NCI-H2029 (cell line): ENCODE measurements at places on chromosomes 7 and 10.
A peak's percentile ranks its signal among the peaks of the same experiment; 100 is the strongest.

DNA sequence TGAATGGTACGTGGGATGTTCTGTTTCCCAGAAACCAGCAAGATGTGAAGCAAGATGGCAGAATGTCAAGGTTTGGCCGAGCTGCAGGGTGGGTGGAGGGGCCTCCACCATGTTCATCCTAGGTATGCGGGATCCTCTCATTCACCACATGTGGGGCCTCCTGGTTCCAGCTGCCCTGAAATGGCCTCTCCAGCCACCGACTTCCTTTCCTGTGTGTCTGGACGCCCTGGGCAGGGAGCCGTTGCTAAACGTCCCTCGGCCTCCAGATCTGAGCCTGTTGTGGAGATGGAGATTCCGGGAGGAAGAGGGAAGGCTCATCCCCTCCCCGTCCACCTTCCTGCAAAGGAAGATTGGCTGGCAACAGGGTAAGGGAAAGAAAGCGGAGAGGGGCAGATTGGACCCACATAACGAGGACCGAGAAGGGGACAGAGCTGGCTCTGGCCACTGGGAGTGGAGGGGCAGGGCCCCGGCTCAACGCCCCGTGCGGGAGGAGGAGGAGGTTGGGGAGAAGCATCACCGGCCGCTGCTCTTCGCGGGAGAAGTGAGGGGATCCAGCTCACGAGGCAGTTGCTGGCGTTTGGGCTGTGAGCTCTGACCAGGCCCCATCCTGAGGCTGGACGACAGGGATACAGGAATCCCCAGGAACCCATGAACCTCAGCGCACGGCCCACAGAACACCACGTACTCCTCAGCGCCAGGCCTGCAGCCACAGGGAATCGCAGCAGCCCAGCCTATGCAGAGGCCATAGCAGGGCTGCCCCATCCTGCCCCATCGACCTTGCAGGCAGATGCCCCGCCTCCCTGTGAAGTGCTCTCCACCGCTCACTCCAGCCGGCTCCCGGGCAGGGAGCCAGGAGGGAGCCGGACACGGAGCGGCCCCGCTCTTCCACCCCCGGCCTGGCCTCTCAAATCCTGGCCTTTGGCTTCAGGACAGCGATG lies 98.3 kb downstream of the FOXL3 start:
- DNase-seq, result no peak

- DNase-seq, result no peak
These were observed 172.5 kb downstream of the IPMK start for GRCh38 chr10:58094985-58095718.

DNA sequence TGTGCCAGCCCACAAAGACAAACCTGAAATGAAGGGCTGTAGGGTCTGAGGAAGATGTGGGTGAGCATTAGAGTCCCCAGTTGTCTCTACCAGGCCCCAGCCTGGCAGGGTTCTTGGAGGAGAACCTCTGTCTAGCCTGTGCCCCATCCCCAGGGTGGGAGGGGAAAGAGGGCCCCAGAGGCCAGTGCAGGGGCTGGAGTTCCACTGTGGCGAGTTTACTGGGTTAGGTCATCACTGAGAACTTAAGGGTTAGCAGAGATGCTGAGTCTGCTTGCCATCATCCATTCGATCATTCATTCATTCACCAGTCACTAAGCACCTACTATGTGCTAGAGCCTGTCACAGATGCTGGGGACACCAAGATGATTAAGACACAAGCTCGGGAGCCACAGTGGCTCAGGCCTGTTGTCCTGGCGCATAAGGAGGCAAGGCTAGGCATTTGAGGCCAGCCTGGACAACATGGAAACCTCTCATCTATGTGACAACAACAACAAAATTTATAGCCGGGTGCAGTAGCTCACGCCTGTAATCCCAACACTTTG lies 2.6 kb downstream of the ANKRD2 start:
- DNase-seq, result no peak

DNA sequence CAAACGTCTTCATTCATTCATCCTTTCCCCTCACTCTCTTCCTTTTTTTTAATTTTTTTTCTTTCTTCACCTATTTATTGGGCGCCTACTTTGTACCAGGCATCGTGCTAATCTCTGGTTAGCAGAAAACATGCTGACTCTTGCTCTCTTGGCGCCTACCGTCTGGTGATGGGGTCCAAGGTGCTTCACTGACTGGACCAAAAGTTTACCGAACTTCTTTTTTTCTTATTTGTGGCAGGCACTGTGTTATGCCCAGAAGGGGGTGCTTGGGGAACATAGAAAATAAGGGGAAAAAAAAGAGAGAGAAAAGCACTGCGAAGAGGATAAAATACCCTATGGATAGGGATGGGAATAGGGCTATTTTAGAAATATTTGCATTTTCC lies 505 bp upstream of the FAM204A start:
- no peak for DNase-seq

DNA sequence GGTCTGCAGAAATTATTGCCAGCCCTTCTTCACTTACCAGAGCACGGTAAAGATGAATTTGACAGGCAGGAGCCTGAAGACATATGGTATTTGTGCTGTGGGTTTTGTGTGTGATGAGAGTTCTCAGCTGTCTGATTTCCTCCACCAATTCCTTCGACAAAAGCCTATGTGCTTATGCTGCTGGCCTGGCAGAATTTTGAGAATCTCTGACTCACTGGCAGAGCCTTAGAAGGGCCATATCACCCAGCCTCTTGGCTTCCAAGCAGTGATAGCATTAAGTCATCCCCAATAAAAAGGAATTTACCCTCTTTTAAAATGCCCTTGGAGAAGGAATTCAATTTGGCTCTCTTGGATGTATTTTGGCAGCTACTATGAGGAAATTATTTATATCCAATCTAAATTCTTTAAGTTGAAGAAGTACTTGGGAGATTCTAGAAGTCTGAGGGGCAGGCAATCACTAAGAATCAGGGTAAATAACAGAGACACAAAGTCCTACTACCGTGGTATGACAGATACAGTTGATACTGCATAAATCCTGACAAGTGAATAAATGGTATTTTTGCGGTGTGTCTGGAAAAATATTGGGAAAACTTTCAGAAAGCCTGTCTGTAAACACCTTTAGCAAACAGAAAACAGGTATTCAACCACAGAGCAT lies 68.6 kb upstream of the EFCAB10 start:
- no peak for DNase-seq

GRCh38 chr10:99431190-99431760 lies 851 bp upstream of the GOT1 start:
- DNase-seq, result peak; percentile 21

GRCh38 chr10:115129752-115130151 lies 36.6 kb downstream of the ATRNL1 start:
- DNase-seq, result no peak

GRCh38 chr10:16518822-16519221 lies 2.9 kb downstream of the C1QL3 start:
- DNase-seq, result no peak

DNA sequence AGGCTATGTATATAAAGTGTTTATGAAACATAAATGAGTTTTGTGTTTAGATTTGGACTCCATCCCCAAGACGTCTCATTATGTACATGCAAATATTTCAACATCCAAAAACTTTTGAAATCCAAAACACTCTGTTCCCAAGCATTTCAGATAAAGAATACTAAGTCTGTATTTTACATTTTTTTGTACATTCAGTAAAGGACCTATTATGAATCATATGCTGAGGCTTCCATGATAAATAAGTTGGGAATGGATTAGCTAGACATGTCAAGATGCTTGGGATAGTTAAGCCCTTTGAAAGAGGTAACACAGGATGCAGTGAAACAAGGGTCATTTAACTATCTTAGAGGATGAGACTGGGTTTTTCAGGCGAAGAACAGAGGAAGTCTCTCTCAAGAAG lies 262.9 kb downstream of the SNX13 start:
- no peak for DNase-seq

- DNase-seq, result no peak
These were observed 664.3 kb upstream of the CELF2 start for GRCh38 chr10:10353326-10353868.

- no peak for DNase-seq
These were observed 125.9 kb downstream of the TRRAP start for GRCh38 chr7:99004216-99004615.

DNA sequence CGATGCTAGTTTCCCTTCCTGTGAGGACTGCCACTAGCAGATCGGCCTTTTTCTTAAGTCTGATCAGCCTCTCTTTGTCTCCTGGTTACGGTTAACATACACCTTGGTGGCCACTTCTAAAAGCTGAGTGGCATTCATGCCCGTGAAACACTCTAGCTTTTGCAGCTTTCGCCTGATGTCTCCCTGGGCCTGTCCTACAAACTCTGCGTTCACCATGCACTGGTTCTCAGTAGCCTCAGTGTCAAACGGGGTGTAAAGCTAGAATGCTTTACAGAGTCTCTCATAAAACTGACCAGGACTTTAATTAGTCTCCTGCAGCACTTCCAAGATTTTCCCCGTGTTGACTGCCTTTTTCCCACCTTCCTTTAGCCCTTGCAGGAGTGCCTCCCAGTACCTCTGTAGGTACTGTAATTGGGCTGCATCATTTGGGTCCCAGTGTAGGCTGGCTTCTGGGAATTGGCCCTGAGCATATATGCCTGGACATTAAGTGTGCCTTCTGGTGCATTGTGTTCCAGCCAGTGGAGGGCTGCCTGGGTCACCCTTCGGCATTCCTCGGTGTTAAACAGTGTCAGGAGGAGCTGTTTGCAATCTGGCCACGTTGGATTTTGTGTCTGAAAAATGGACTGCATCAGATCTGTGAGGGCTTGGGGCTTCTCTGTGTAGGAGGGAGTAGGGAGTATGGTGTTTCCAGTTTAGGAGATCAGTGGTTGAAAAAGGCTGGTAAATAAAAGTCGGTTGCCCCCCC lies 6.5 kb upstream of the ZNF117 start:
- no peak for DNase-seq

GRCh38 chr10:127998501-127999144 lies 91.7 kb downstream of the PTPRE start:
- no peak for DNase-seq

GRCh38 chr10:131996466-131997365 lies 15.0 kb upstream of the BNIP3 start:
- DNase-seq, result peak; percentile 37

- no peak for DNase-seq
These were observed 510.3 kb upstream of the DPP6 start for GRCh38 chr7:153541903-153542302.

GRCh38 chr10:88540351-88540750 lies 42.8 kb downstream of the RNLS start:
- DNase-seq, result no peak
